HepG2 (cell line): ENCODE measurements at places on chromosomes 6 and 20.

- no peak for DNase-seq
Measured at GRCh38 chr6:3319610-3320200, 61.0 kb downstream of the PSMG4 start.

GRCh38 chr20:45104786-45105185 lies 3.9 kb upstream of the KCNS1 start:
- no peak for DNase-seq

DNA sequence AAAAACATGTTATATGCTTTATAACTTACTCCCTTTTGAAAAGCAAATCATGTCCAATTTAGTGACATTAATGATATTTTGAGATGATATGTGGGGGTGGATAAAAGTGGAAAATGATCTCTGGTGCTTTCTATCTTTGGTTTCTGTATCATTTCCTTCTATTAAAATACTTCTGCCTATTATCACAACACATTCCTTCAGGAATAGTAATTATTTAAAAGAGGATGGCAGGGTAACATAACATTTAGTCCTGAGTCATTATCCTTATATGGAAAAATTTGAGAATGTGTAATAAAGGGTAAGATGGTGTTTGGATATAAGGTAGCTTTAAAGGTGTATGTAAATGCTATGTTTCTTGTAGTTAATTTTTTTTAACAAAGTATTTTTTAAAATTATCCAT lies 657.7 kb downstream of the PHF3 start:
- DNase-seq, result no peak

DNA sequence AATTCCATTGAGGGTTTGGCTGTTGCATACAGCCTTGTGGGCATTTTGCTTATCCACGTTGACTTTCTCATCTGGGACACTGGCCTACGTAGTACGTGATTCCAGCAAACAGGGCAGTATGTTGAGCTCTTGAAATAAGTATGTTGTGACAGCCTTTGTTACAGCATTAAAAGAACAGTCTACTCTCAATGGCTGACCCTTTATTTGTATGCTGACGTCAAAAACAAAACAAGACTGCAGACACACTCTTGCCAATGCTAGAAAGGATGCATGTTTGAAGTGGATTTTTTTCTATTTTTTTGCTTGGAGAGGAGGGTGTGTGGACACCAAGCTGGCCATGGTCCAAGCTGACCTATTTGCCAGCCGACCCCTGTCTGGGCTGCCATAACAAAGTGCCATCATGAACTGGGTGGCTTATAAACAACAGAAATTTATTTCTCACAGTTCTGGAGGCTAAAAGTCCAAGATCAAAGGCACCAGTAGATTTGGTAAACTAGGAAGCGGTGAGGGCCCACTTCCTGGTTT lies 10.8 kb upstream of the SNHG17 start:
- DNase-seq, result no peak

GRCh38 chr6:21886542-21887151 lies 293.1 kb downstream of the SOX4 start:
- DNase-seq, result no peak

DNA sequence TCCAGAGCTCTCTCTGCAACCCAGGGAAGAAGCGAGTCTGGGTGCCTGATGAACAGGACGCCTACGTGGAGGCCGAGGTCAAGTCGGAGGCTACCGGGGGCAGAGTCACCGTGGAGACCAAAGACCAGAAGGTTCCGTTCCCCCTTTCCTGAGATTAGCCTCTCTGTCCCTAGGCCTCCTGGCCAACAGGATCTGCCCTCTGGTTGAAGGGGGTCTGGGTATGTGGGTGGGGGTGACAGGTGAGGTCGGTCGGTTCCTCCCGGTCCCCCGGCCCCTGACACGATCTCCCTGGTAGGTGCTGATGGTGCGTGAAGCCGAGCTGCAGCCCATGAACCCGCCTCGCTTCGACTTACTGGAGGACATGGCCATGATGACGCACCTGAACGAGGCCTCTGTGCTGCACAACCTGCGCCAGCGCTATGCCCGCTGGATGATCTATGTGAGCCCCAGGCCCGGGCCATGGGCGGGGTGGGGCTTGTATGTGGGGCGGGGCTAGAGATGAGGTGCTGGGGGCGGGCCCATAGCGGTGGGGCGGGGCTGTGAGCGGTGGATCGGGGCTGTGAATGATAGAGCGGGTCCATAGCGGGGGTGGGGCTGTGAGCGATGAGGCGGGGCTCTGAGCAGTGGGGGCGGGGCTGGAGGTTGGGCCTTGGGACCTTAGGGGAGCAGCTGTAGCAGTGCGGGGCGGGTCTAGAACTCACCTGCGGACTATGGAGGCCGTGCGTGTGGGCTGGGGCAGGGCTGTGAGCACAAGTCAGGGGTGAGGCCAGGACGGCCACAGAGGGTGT lies 23.9 kb downstream of the MYH7B start:
- no peak for DNase-seq
